ENCODE measurements at places on chromosomes 3 and 15. TPM values are rescaled to one million over a fixed set of nuclear protein-coding genes. Genes with fewer than 3 reads are reported as not detected.

The OSBPL10 gene
- total RNA-seq = 3.4 TPM

The A4GNT gene
- total RNA-seq = not detected

GRCh38 chr3:123344907-123345594, 103.8 kb downstream of the ADCY5 start:
- no peak overlapping the region for H3K27ac ChIP-seq
- H3K27me3 ChIP-seq = peaks cover 20% of the 10 kb centered on the region
- no peak overlapping the region for H3K4me3 ChIP-seq
- no peak for DNase-seq
- H3K36me3 ChIP-seq = no peaks in the 10 kb centered on the region

DNA sequence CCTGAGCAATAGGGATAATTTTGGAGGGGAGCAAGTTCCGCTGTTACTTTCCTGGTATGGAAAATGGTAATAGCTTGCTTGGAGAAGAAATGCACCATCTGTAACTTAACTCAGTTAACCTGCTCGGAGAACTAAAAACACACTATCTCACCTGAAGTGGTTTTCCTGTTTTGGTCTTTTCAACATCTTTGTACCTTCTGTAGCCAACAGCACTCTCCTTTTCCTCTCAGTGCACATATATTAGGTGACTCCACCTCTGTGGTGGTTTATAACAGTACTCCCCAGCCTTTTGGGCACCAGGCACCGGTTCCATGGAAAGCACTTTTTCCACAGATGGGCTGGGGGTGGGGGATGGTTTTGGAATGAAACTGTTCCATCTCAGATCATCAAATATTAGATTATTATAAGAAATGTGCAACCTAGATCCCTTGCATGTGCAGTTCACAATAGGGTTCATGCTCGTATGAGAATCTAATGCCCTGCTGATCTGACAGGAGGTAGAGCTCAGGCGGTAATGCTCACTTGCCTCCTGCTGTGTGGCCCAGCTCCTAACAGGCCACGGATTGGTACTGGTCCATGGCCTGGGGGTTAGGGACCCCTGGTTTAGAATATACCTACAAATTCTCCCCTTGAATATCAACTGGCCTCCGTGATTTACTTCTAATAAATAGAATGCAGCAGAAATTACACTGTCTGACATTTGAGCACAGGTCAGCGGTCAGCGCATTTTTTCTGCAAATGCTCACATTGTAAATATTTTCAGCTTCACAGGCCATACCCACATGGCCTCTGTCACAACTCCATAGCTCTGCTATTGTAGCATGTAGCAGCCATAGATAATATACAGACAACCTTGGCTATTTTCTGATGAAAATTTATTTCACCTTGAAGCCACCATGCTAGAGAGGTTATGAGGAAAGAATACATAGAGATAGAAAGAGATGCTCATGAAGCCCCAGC, 83.8 kb upstream of the SUCLG2 start:
- DNase-seq = no peak
- no peak overlapping the region for H3K4me3 ChIP-seq
- H3K36me3 ChIP-seq = peaks cover 4% of the 10 kb centered on the region
- no peaks in the 10 kb centered on the region for H3K27me3 ChIP-seq
- peaks cover 39% of the 10 kb centered on the region for H3K4me1 ChIP-seq
- H3K27ac ChIP-seq = peak overlapping the region; percentile 26

DNA sequence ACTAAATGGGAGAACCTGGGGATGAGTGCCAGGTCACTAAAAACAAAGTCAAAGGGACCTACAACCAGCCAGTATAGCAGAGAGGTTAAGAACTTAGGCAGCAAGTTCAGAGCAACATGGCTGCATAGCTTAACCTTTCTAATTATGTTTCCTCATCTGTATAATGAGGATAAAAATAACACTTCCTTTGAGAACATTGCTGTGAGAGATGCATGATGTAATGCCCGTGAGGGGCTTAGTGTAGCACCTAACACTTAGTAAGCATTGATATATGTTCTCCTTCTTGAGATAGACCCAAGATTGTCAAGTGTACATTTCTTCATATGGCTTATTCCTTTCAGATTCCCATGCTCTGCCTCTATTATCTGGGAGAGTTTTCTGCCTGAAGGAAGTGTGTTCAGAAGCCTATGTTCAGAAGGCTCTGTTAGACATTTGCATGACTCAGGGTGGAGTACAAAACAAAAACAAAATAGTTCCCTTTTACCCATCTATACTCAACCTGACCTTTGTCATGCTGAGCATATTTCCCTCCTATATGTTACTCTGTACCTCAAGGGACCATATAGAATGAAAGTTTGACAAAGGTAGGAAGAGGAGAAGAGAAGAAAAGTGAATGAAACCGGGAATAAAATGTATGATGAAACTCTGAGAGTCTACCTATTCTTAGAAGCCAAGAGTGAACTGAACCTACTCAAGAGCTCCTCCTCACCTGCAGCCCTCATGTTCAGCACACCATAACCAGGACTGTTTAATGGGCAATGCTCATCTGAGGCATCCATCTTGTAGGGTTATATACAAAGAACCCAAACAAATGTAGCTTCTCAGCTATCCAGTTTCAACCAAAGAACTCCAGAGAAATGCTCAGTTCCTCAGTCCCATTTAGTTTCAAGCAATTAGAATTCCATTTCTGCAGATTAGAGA, 70.7 kb upstream of the KCNMB2 start:
- H3K27me3 ChIP-seq = peaks cover 15% of the 10 kb centered on the region
- H3K36me3 ChIP-seq = no peaks in the 10 kb centered on the region
- H3K27ac ChIP-seq = no peak overlapping the region
- H3K4me1 ChIP-seq = no peaks in the 10 kb centered on the region
- DNase-seq = no peak

DNA sequence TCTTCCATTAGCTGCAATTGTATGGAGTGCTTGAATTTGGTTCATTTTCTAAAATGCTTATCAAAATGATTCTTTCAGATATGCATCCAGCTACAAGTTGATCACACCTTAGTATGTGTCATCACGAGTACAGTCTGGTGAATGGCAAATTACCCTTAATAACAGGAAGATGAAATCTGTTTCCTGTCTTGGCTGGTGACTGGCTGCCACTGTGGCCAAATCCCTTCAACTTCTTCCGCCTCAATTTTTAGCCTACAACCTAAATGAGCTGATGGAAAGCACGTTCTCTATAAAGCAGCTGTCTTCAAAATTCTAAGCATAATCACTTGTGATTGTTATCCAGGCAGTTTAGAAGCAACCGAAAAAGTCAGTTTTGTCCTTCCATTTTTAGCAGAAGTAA, 387.1 kb upstream of the NECTIN3 start:
- H3K27me3 ChIP-seq = peaks cover 6% of the 10 kb centered on the region
- no peaks in the 10 kb centered on the region for H3K36me3 ChIP-seq
- no peak overlapping the region for H3K27ac ChIP-seq
- DNase-seq = no peak
- H3K4me3 ChIP-seq = no peak overlapping the region

- H3K36me3 ChIP-seq = peaks cover 3% of the 10 kb centered on the region
- no peak overlapping the region for H3K4me3 ChIP-seq
- no peaks in the 10 kb centered on the region for H3K27me3 ChIP-seq
These were observed 28.5 kb upstream of the APOD start for GRCh38 chr3:195612075-195612800.

- no peaks in the 10 kb centered on the region for H3K36me3 ChIP-seq
- no peaks in the 10 kb centered on the region for H3K27me3 ChIP-seq
- no peak for DNase-seq
- no peaks in the 10 kb centered on the region for H3K4me1 ChIP-seq
- H3K4me3 ChIP-seq = no peak overlapping the region
These were observed 146.1 kb upstream of the BCHE start for GRCh38 chr3:165983284-165983683.
